ENCODE measurements at places on chromosomes 4 and X. TPM values are rescaled to one million over a fixed set of nuclear protein-coding genes. Genes with fewer than 3 reads are reported as not detected.

DNA sequence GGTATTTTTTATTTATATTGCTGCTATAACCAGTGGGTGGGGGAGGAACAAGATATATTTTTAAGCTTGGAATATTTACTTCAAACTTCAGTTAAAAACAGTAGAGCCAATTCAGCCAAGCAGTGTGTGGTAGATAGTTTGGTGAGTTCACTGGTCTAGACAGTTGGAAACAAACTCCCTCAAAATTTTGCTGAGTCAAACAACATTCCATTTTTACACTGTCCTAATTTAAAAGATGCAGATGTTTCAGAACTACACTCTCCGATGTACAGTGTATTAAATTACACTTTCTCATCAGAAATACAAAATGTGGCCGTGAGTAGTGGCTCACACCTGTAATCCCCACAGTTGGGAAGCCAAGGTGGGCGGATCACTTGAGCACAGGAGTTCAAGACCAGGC, 23.3 kb downstream of the PRKX start:
- DNase-seq = no peak

GRCh38 chr4:41339812-41340809, 83.4 kb downstream of the UCHL1 start:
- DNase-seq = no peak

- DNase-seq = no peak
Measured at GRCh38 chrX:50617183-50617582, 146.6 kb upstream of the DGKK start.

STOX2 gene
- polyA plus RNA-seq = 5.4 TPM

PTTG2 gene
- polyA plus RNA-seq = not detected

- DNase-seq = no peak
Measured at GRCh38 chr4:181962321-181962720, 280.9 kb upstream of the TENM3 start.

DNA sequence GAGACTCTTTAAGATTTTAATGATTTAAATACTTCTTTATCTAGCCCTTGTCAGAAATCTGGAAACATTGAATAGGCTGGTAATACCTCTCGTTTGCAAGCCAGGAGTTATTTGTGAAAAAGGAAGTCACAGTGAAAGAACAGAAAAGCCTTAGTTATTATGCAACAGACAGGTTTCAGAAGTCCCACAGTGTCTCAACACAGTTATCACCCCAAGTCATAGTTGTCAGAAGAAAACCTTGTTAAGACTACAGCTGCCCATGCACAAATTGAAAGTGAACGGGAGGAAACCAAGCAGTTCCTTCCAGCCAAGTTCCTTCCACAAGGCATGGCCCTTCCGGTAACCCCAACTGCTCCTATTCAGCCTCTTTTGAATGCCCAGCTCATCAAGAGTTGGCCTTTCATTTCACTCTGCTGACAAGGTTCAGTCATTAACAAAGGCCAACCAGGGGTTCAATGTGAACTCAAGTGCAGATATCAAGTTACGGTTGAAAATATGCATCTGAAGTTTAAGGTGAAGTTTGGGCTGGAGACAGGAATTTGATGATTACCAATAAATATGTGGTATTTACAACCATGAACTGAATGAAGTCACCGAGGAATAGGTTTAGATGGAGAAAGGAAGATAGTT, 15.6 kb downstream of the ALPK1 start:
- DNase-seq = no peak

GLOD5 gene
- polyA plus RNA-seq = not detected

TMSB15B gene
- 8.9 TPM for polyA plus RNA-seq

DNA sequence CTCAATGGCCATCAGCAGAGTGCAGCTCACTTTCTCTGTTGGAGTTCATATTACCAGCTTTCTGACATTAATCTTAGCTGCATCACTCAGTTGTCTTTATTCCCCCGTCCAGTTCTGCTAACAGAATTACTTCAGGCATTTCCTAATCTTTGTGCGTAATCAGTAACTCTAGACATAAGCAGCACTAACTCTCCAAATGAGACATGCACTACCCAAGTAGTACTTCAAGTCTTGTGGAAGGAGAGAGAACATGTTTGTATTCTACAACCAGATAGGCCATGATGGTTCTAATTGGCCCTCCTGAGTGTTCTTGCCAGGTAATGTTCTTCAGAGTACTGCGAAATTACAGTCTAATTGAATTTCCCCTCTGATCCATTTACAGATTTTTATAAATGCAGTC, 448.5 kb upstream of the RPS6KA3 start:
- no peak for DNase-seq

ENAM gene
- 3.8 TPM for polyA plus RNA-seq

ATOH1 gene
- not detected for polyA plus RNA-seq

GRCh38 chr4:171983935-171984805, 171.0 kb downstream of the GALNTL6 start:
- DNase-seq = no peak

DNA sequence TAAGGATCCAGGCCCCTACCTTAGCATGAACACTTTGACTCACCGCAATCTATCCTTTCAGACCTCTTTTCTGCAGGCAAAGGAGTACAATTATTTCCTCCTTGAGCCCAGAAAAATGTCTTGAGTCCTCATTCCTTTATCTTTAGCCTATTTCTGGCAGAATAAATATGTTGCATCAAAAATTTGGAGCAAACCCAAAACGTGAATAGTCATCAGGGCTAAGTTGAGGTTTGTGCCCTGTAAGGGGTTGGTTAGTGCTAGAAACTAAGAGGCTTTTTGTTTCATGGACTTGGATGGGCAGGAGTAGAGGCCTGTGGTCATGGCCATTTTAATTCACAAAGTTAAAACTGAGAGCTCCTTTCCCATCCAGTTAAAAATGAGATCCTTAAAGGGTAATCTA, 460.3 kb downstream of the GBA3 start:
- no peak for DNase-seq

DNA sequence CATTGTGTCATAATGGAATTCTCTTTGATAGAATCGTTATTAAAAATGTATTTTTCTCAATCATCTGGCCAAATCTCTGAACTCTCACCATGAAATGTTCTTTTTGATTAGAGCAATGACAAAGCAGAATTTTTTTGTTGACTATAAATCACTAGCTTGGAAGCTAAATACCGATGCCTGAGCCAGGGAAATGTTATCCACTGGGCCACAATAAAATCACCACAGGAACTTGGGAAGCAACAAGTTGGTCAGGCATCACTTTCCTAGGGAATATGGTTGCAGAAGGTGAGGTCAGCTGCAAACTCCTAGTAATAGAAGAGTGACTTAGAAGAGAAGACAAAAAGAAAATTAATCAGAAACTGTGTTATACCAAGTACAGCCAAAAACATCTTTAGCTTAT, 60.6 kb upstream of the CFAP47 start:
- no peak for DNase-seq

HSFX4 gene
- 0.61 TPM for polyA plus RNA-seq

DNA sequence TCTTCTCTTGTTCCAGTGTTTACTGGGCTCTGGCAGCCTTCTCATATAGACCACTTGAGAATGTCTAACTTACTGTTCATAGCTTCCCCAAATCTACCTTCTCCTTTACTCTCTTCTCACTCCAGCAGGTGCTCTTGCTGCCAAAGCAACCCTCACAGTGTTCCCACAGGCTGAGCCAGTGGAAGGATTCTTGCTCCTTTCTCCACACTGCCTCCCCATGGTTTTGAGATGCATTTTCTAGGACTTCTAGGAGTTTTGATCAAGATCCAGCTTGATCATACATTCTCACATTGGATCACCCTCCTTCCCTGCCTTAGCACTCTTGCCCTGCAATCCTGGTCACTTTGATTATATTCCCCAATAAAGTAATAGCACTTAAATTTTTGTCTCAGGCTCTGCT, 230.8 kb downstream of the TMEM47 start:
- DNase-seq = no peak

- no peak for DNase-seq
Measured at GRCh38 chrX:41023098-41023497, 62.1 kb upstream of the USP9X start.

- DNase-seq = no peak
Measured at GRCh38 chr4:6109842-6110560, 90.3 kb downstream of the JAKMIP1 start.

GRCh38 chrX:104137496-104137895, 19.3 kb downstream of the SLC25A53 start:
- no peak for DNase-seq

DNA sequence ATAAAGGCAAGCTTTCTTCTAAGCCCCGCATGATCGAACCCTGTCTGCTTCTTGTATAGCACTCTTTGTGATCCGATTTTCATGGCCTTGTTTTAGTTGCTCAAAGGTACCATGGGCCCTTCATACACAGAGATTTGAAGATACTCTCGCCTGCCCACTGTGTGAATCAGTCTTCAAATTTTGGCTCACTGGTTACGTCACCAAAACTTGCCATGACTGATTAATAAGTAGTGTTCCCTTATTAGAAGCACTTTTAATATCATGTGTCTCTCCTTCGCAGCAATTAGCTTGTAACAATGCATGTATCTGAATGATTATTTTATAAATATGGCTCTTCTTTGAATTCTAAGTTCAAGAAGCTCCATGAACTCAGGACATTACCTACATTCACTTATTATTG, 880.5 kb downstream of the STPG2 start:
- DNase-seq = no peak

DNA sequence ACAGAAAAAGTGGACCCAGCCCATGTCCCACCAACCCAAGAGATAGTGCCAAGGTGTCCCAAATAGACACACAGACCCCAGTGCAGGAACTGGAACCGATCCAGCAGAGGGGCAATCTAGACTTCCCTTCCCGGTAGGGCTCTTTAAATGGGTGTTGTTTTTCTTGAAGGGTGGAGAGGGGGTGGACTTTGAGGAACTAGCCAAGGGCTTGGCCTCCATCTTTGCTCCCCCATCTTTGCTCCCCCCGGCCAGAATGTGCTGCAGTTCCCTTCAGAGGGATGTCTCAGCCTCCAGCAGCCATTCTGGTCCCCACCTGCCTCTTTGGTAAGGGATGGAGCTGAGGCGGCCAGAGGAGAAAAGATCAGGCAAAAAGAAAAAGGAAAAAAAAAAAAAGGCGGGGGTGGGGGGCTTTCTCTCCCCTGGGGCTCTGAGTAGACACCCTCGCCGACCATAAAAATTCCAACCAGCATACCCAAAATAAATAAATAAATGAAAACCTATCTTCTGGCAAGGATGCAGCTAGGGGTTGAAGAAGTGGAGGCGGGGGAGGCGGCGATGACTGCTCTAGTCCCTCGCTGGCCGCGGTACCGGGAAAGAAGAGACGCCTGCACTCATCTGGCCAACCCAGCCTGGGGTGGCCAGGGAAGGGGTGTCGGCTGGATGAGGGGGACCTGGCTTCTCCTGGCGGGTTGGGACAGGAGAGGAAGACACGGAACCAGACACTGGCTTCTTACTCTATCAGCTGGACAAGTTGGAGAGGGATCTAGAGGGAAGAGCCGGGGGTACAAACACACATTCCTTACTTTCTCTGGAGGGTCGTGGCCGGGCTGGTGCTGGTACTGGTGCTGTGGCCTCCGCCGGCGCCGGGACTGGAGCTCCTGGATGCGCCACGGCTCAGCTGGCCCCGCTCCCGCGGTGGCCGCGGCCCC, 38.5 kb upstream of the IQSEC2 start:
- no peak for DNase-seq

GPR34 gene
- 5.7 TPM for polyA plus RNA-seq

DNA sequence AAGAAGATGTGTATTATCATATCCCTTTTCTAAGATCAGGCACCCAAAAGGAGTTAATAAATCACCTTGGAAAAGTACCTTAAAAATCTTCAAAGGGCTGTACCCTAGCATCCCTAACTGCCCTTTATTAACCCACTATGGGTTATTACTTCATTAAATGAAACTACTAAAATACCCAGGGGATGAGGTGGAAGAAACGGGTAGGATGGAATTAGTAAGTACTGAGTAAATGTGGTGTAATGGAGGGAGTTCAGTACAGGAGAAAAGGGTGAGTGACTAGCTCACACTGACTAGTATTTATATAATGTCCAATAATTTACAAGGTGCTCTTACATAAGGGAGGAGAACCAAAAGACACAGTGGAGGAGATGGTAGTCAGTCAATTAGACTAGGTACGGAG, 51.0 kb upstream of the RASGEF1B start:
- DNase-seq = no peak

GRCh38 chr4:43512253-43512652, 619.7 kb downstream of the GRXCR1 start:
- no peak for DNase-seq

TMSB15C gene
- polyA plus RNA-seq = 4.5 TPM

DNA sequence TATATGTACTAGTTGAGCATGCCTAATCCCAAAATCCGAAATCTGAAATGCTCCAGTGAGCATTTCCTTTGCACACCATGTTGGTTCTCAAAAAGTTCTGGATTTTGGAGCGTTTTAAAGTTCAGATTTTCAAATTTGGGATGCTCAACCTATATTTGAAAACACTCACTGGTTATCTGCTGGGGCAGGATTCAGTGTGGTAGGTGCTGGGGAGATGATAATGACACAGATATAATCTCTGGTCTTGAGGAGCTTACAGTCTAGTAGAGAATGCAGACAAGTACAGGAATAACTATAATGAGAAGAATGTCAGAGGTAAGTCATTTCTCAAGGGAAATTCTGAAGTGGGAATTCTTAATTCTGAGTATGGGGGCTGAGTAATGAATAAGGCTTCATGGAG, 59.4 kb upstream of the CITED1 start:
- no peak for DNase-seq

DNA sequence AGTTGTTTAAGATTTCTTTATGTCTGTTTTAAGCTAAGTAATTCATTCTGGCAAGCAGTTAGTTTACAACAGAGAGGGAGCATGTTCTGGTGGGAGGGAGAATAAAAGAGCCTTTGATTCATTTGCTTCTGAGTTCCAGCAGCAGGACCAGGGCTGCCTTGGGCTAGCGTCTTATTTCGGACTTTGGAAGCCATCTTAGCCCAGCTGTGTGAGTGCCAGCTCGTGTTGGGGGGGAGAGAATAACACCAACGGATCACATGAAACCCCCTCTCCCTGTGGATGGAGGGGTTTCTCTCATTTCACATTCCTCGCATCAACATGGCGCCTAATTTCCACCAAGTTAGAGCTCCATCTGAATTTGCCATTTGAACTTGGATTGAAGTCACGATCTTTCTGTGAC, 7.4 kb downstream of the GAB1 start:
- DNase-seq = no peak

GRCh38 chr4:84366907-84367306, 132.2 kb downstream of the NKX6-1 start:
- no peak for DNase-seq

CTAG1B gene
- not detected for polyA plus RNA-seq

GATA1 gene
- polyA plus RNA-seq = 0.22 TPM

GRCh38 chr4:7049295-7049694, 6.1 kb downstream of the TADA2B start:
- DNase-seq = no peak

AREG gene
- polyA plus RNA-seq = not detected

DNA sequence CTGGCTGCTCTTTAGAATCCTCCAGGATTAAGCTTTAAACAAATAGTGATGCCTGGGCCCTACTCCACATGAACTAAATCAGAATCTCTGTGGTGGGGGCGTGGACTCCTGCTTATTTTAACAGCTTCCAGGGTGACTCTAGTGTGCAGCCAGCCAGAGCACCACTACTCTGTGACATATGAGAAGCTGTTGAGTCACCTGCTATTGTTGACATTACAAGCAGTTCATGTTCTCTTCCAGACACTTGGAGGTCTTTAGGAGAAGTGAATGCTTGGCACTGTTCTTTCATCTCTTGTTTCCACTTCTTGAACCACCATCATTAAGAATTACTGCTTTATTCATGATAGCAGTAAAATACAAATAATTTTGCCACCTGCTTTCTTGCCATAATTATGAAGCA, 426 bp upstream of the C4orf51 start:
- DNase-seq = no peak

- no peak for DNase-seq
Measured at GRCh38 chr4:96262057-96262456, 422.2 kb downstream of the PDHA2 start.

- DNase-seq = no peak
Measured at GRCh38 chr4:81512001-81512756, 40.5 kb upstream of the RASGEF1B start.
